Epithelial cell of esophagus (primary cell): ENCODE measurements at places on chromosomes 2 and 18.

GRCh38 chr2:191476901-191477300 lies 201.0 kb upstream of the NABP1 start:
- no peak for DNase-seq

- no peak for DNase-seq
Observed at GRCh38 chr2:174350018-174350417, 15.3 kb downstream of the SP9 start.

DNA sequence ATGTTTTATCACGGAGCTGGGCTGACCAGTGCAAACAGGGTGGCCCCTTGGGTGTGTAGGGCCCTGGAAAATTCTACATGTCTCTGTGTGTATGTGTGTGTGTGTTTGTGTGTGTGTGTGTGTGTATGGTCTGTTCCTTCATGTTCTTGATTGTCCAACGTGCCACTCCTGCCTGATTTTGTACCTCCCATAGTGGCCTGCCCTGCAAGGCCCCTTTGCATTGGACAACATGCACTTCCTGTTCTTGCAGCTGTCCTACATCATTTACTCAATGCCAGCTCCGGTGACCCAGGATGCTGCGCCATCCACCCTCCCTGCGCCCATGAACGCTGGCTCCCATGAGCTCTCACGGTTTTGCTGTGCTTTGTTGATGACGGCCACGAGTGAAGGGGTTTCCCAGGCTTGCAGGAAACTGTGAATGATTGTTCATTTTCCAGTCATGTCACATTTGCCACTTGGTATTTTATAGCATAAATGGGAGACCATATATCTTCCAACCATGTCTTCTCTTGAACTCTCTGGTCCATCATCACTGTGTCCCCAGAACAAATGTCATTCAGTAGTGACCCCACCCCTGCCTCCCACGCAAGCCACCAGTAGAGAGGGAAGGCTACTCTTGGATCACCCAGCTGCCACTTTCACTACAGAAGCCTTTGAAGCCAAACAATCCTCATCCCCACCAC lies 69.7 kb upstream of the NCK2 start:
- no peak for DNase-seq

- no peak for DNase-seq
Observed at GRCh38 chr18:36660311-36660710, 168.5 kb downstream of the TPGS2 start.

- DNase-seq: peak; percentile 71
Observed at GRCh38 chr2:147910990-147911473, 66.2 kb downstream of the ACVR2A start.

DNA sequence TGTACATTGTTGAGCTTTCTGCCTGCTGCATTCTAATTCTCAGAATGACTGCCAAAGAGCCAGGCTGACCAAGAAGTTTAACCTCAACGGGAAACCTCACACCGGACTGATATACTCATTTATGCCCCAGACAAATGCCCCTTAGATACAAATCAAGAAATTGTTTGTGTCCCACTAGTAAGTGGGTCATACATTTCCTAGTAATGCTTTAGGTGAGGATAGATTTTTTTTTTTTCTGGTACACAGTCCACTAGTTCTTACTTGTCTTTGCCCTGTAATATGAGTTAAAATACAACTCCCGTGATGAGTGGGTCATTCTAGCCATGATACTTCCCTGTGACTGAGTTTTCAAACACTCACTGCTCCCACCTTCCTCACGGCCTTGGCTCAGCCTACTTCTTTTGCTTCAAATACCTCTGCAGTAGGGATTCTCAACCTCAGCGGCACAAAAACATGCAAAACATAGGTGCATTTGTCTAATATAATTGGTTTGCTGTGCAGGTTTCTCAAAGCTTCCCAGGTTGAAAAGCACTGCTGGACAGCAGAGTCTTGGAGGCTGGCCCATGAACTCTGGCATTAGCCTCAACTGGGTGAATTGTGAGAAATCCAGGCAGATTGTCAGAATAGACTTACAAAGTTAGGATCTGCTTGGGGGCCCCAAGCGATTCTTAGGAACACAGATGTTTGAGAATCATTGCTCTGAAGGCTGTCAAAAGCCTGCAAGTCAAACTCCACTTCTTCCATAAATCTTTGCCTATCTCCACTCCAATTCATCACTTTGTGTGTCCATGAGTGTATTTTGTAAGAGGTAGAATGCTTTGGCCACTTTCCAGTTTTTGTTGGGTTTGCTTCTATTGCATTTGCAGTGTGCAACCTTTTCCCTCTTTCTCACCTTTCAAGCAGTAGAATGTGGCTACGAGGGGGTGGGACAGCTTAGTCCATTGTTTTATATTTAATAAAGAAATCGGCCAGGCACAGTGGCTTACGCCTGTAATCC lies 35.5 kb downstream of the TGIF1 start:
- DNase-seq: peak; percentile 18

DNA sequence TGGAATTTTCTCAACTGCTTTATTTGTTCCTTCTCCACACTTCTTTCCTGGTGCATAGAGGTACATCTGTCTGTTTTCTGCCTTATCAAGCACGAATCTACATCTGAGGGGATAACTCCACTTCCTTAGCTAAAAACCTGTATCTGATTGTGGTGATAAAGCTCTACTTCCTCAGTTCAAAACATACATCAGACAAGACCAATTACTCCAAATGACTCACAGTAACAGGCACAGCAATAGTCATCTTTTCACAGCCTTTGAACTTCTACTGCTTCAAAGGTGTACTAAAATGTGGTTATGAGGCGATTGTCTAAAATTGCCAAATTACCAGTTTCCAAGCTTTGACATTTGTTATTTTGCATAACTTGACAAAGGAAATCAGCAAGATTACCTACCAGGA lies 803.6 kb upstream of the ZEB2 start:
- DNase-seq: peak; percentile 82

DNA sequence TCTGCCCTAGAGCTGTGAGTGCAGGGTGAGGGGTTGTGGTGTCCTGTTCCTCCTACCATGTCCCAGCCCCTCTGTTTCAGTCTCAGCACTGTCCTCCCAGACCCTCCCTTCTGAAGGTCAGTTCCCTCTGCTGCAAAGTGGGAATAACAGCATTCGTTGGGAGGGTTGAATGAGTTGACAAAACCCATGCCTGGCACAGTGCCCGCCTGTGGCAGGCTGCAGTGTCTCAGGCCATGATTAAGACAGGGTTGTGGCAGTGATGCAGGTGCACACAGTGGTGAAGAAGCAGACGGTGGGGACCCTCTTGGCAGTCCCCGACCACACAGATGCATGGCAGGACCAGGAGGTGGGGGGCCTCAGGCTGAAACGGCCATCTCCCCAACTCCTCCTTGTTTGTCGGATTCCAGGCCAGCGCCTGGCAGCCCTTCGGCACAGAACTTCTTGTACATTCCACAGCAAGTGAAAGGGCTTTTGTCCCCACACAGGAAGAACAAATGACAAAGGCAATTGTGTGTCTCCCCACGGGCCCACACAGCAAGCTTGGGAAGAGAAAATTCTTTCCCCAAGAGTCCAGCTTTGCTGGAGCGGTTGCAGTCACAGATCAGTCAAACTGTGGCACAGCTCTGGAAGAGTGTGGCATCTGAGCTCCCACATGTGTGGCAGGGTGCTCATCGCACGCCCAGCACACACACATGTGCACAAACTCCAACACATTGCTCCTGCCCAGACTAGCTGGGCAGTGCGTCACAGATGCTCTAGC lies 92.0 kb upstream of the MSH2 start:
- peak; percentile 19 for DNase-seq

GRCh38 chr2:66563473-66563872 lies 128.5 kb downstream of the MEIS1 start:
- no peak for DNase-seq

GRCh38 chr2:80246534-80246933 lies 58.0 kb downstream of the LRRTM1 start:
- DNase-seq: no peak

- DNase-seq: peak; percentile 13
Observed at GRCh38 chr2:218028562-218029348, 26.0 kb upstream of the TNS1 start.

DNA sequence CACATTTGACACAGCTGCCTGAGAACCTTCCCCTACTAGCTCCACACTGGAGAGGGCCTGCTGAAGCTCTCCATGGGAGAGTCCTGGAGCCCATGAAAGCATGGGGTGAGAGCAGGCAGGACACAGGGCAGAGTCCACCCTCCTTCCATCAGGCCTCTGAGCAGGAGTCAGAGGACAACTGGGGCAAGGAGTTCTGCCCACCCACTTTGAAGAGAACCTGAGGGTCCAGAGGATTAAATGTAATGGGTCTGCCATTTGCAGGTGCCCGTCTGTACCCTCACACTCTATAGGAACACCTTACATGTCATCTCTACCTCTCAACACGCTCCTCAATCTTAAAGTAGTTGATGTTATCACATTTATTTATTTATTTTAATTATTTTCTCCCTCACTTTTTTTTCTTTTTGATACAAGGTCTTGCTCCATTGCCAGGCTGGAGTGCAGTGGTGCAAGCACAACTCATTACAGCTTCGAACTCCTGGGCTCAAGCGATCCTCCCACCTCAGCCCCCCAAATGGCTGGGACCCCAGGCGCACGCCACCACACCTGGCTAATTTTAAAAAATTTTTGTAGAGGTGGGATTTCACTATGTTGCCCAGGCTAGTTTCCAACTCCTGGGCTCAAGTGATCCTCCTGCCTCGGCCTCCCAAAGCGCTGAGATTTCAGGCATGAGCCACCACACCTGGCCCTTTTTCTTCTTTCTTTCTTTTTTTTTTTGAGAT lies 10.2 kb downstream of the ADRA2B start:
- no peak for DNase-seq

- DNase-seq: peak; percentile 93
Observed at GRCh38 chr2:38444247-38444646, 67.2 kb upstream of the ATL2 start.

GRCh38 chr18:51382081-51382480 lies 184.6 kb upstream of the MEX3C start:
- DNase-seq: no peak

GRCh38 chr18:66729442-66730239 lies 125.8 kb upstream of the CDH19 start:
- DNase-seq: no peak

GRCh38 chr2:111702119-111702803 lies 181.7 kb downstream of the ANAPC1 start:
- DNase-seq: peak; percentile 58

DNA sequence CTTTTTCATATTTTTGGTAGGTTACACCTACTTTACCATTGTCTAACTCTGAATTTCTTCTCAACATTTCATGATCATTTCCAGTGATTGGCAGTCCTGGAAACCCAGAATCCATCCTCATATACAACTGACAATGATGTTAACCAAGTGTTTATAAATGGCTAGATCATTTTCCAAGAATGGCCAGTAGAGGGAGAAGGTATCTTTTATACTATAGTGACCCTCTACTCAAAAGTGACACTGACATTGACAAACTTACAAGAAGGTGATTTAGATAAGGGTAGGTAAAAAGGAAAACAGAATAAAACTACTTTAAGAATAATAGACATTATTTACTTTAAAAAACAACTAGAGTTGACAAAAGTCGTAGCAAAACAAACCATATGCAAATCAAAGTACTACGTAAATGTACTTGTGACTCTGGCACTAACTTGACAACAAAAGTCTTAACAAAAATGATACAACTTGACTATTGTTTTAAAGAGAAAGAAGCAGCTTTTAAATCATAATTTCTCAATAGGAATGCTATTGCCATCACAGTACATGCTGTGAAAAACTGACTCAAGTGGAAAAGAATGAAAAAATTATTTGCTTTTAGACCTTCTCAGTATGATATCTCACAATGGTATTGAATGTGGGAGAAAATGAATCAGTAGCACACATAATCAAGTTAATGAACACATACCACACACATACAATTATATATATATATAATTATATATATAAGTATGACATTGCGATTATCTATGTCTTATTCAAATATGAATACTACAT lies 76.6 kb upstream of the GRB14 start:
- peak; percentile 28 for DNase-seq

DNA sequence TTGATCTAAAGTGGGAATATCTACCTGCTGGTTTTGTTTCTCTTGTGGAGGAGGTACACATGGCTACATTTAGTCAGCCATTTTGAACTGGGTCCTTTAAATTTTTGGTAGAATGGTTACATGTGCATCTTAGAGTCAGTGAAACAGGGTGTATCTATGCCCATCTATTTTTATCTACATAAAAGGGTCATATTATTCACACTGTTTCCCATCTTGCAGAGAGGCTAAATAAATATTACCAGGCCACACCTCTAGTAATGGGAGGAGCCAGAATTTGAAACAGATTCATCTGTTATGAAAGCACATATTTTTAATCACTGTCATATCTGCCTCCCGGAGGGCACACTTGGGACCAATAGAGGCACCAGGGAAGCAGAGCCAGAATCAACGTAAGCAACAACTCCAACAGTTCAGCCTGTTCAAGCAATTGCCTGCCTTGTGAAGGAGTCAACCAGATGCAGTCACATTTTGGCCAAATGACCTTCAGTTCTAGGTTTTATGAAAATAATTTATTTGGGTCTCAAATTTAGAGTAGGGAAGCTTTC lies 376.8 kb downstream of the TSN start:
- no peak for DNase-seq

DNA sequence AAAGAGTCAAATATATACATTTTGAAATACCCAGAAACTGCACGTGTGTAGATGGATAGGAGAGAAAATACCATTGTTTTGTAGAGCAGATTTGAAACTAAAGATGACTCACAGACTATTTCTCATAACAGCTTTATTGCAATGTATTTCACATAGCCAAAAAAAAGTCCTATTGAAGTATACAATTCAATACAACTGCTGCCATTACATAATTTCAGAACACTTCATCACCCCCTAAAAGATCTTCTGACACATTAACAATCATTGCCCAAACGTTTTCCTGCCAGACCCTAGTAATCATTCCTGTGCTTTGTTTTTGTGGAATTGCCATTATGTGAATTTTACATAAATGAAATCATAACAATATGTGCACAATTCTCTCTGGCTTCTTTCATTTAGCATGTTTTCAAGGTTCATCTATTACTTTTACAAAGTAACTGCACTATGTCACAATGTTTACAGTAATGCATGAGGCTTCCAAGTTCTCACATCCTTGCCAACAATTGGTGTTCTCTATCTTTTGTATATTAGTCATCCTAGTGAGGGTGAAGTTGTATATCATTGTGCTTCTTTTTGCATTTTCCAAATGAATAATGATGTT lies 378.6 kb upstream of the CWC22 start:
- DNase-seq: peak; percentile 70

DNA sequence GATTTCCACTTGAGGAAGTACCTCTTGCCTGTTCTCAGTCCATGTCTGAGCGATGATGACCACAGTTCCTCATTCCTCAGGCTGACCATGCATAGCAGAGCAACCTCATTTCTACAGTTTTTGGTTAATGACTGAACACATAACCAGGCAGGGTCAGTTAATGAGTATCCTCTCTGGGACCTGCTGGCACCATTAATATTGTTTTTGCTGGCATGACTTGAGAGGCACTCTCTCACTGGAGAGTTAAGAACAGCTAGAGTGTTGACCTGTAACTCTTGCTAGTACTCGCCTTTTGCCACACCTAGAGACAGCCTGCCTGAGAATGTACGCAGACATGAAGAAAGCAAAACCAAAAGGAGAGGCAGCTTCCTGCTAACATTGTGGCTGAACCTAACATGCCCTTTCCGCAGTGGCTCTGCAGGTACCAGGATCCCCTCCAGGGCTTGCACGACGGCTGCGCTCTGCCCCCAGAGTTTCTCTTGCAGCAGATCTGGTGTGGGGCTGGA lies 23.9 kb downstream of the PECR start:
- DNase-seq: peak; percentile 67

GRCh38 chr2:68716604-68717304 lies 17.9 kb upstream of the ARHGAP25 start:
- DNase-seq: no peak

- DNase-seq: peak; percentile 64
Observed at GRCh38 chr2:122390406-122390805, 635.0 kb downstream of the TSN start.

- no peak for DNase-seq
Observed at GRCh38 chr18:79259218-79259617, 136.5 kb upstream of the NFATC1 start.

- peak; percentile 53 for DNase-seq
Observed at GRCh38 chr2:237824085-237824484, 25.5 kb downstream of the RBM44 start.
